ENCODE measurements at places on chromosomes 7 and 10. TPM values are rescaled to one million over a fixed set of nuclear protein-coding genes. Genes with fewer than 3 reads are reported as not detected.

Gene HMX3
- total RNA-seq: 0.20 TPM

DNA sequence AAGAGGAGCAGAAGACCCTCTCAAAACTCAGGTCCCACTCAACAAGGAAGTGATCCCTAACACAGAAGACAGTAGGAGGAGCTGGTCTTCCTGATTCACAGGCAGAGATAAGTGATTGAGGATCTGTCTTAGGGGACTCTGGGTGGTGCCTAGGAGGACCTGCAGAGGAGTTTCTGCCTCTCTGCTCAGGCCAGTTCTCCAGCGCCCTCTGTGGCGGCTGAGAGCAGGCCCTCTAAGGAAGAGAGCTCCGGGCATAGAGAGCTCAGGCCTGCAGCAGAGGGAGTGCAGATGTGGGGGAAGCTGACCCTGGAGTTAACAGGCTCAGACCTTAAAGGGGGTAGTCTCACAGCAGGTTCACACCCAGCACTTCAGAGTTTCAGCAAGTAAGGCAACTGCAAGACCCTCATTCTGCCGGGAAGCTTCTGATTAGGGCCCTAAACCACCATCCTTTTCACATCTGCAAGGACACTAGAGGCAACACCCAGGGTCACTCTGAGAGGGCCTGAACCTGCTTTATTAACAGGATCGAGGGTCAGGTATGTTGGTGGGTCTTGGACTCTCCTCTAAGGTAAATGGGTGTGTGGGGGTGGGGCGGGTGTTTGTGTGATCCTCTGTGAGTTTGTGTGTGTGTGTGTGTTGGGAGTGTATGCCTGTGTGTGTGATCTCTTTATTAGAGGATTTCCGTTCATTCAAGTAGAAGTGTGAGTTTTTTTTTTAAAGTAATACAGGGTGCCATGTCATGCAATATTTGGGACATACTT is 57.6 kb upstream of the TARP start:
- peaks cover 7% of the 10 kb centered on the region for H3K4me1 ChIP-seq
- no peaks in the 10 kb centered on the region for H3K27me3 ChIP-seq
- peak overlapping the region; percentile 66 for H3K4me3 ChIP-seq
- peak overlapping the region; percentile 48 for H3K27ac ChIP-seq
- H3K36me3 ChIP-seq: peaks cover 2% of the 10 kb centered on the region

Gene BHLHA15
- 1.4 TPM for total RNA-seq

DNA sequence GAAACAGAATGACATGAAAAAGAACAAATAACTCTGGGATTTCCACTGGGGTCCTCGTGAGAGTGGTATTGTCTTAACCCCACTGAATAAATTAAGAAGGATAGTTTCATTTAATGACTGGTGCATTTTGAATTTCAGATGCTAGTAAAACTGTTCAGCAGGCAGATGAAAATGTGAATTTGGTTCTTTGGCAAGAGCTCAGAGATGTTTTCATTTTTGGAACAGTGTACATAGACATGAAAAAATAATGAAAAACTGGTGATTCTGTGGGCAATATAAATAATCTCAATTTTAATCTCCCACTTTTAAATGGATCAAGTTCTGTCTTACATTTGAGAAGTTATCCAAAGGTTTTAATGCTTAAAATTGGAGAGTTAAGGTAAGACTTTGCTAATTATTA is 84.1 kb downstream of the TRIL start:
- H3K4me1 ChIP-seq: no peaks in the 10 kb centered on the region
- H3K36me3 ChIP-seq: no peaks in the 10 kb centered on the region
- H3K4me3 ChIP-seq: no peak overlapping the region
- H3K27me3 ChIP-seq: no peaks in the 10 kb centered on the region

Gene AKR1D1
- total RNA-seq: 0.31 TPM

DNA sequence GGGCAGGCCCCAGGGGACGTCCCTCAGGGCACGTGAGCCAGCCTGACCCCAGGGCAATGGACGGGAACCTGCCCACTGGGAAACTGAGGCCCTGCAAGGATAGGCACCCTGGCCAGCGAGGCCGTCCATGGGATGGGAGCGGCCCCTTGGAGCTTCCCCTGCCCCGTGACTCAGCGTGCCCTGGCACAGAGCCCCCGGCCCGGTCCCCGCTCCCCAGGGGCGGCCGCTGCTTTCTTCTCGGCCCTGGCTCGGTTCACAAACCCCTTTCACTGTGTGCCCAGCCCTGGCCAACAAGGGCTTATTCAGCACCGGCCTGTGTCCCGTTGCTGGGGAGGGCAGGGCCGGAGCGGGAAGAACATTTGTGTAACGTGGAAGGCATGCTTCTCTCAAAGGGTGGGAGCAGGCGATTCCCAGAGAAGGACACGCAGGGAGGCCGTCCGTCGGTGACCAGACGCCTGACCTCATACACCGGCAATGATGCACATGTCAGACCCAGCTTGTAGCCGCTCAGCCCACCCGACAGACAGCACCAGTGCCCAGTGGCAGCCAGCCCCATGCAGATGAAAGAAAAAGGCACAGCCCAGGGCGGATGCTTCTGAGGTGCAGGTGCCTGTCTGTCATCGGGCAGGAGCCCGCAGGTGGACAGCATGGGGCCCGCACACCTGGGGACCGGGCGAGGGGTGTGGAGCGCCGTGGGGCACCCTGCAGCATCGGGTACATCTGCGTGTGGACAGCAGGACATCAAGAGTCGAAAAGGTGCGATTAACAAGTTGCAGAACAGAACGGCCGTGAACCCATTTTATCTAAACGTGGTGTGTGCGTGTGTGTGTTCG is 94.5 kb downstream of the PDGFA start:
- H3K4me1 ChIP-seq: no peaks in the 10 kb centered on the region
- no peaks in the 10 kb centered on the region for H3K27me3 ChIP-seq
- no peak for DNase-seq
- H3K27ac ChIP-seq: no peak overlapping the region
- H3K36me3 ChIP-seq: no peaks in the 10 kb centered on the region

Gene OTUD1
- 3.8 TPM for total RNA-seq

Gene COA1
- total RNA-seq: 138 TPM

- no peaks in the 10 kb centered on the region for H3K27me3 ChIP-seq
- DNase-seq: no peak
- H3K36me3 ChIP-seq: no peaks in the 10 kb centered on the region
- H3K4me3 ChIP-seq: no peak overlapping the region
- H3K4me1 ChIP-seq: no peaks in the 10 kb centered on the region
These were observed 36.2 kb downstream of the BEND7 start for GRCh38 chr10:13492493-13493180.

Gene MALRD1
- total RNA-seq: 0.20 TPM

GRCh38 chr10:93566435-93567276 is at the start of gene FFAR4:
FFAR4 (plus strand) TSS chr10:93566665; CDS start chr10:93566721, 56 bp downstream.
- H3K4me1 ChIP-seq: no peaks in the 10 kb centered on the region
- H3K4me3 ChIP-seq: peak within 1 kb of the TSS; percentile 73
- H3K27me3 ChIP-seq: peaks cover 48% of the 10 kb centered on the region
- no peak within 1 kb of the TSS for H3K27ac ChIP-seq
- H3K36me3 ChIP-seq: no peaks in the 10 kb centered on the region

Gene SNX10
- 9.6 TPM for total RNA-seq

Gene C7orf57
- 0.35 TPM for total RNA-seq

Measured in H9 (cell line).